NCI-H1048 (cell line): ENCODE measurements at places on chromosomes 12 and 14.

- no peak for DNase-seq
These were observed 82.3 kb downstream of the RGS6 start for GRCh38 chr14:72014486-72014885.

GRCh38 chr14:71745072-71745471 lies 187.2 kb upstream of the RGS6 start:
- no peak for DNase-seq

DNA sequence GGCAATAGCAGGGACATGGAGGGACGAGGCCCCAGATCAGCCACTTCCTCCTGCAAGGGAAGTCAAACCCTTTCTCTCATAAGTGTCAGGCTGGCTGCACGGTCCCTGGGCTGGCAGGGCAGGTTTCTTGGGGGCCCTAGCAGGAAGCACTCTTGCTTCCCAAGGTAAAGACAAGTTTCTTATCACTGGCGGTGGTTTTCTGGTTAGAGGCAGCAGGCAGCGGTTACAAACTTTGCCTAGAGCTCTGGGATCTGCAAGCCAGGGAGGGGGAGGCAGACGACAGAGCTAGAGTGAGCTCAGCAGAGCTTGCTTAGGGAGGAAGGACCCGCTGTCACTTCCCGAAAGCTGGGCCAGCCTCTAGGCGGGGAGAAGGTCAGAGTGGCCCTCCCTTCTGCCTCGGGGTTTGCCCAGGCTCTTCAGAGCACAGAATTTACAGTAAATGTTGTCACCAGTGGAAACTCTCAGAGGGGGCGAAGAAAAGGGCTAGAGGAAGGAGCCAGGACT lies 20.4 kb downstream of the BATF start:
- no peak for DNase-seq

GRCh38 chr14:32339188-32339587 lies 10.1 kb downstream of the AKAP6 start:
- no peak for DNase-seq

DNA sequence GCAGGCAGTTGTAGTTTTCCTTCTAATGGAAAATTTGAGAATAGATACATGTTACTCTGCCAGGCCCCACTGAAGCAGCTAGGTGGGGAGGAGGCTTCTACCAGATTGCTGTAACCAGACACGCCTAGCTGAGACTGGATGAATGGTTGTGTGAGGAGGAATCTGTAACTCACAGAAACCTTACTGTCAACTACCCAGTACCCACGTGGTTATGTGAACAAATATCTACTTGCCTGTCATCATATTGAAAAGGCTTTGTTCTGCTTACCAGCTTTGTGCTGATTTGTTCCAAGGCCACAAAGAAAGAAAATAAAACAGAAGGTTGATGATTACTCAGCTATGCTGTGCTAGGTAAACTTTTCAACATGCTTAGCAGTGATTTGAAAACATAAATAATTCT lies 167.2 kb downstream of the CAPZA3 start:
- no peak for DNase-seq
